NCI-H1694 (cell line): ENCODE measurements at places on chromosomes 5 and 9.

DNA sequence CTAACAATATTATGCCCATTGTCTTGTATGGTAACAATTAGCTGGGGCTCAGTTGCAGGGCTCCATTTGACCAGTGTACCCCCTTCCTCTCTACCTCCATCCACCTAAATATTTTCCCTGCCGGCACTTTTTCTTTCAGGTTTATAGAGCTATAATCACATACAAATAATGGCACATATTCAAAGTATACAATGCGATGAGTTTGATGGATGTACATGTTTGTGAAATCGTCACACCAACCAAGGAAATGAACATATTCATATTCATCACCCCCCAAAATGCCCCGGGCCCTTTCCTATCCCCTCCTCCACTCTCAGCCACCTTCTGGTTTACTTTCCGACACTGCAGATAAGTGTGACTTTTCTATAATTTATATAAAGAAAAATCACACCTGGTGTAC, 351.5 kb downstream of the GADD45G start:
- DNase-seq = no peak

- no peak for DNase-seq
Observed at GRCh38 chr5:164809821-164810220, 1304.4 kb downstream of the MAT2B start.

GRCh38 chr5:148312153-148312552, at the start of gene SPINK7:
Gene SPINK7 (plus strand): TSS chr5:148312423. CDS start chr5:148312484, 61 bp downstream.
- DNase-seq = no peak

GRCh38 chr9:76038431-76038830, 148.0 kb downstream of the PCSK5 start:
- DNase-seq = no peak

DNA sequence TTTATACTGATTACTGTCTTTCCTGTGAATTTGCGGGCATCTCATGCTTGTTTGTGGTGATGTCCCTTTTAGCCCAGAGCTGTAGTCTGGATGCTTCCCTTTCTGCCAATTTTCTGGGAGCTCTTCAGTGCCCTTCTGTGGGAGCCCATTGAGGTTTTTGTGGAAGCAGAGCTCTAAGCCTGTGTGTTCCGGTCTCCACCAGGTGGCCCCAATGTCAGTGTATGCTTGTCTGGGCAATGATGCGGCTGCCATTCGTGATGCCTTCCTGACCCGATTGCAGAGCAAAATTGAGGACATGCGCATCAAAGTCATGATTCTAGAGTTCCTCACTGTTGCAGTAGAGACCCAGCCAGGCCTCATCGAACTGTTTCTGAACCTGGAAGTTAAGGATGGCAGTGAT, 35.1 kb downstream of the SH3GLB2 start:
- DNase-seq = no peak

DNA sequence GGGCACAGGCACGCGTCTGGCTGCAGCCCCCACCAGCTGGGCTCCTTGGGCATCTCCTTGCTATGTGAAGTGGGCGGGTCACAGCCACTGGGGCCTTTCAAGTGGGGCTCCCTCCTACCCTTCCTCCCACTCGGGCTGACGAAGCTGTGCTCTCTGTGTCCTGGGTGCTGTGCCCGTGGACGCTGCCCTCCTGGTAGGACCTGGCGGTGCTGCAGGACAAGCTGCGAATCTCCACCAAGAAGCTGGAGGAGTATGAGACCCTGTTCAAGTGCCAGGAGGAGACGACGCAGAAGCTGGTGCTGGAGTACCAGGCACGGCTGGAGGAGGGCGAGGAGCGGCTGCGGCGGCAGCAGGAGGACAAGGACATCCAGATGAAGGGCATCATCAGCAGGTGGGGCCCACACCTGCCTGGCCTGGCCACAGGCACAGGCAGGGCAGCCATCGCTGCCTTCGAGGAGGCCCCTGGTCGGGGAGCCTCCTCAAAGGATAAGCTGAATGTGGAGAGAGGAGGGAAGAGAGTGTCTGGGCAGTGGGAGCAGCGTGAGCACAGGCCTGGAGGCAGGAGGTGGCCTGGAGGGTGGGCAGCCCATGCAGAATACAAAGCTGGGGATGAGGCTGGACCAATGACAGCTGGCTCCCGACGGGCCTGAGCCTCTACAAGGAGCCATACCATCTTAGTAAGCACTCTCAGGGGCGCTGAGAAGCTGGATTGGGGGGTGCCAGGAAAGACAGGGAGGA, 124.7 kb downstream of the DAB2IP start:
- no peak for DNase-seq

DNA sequence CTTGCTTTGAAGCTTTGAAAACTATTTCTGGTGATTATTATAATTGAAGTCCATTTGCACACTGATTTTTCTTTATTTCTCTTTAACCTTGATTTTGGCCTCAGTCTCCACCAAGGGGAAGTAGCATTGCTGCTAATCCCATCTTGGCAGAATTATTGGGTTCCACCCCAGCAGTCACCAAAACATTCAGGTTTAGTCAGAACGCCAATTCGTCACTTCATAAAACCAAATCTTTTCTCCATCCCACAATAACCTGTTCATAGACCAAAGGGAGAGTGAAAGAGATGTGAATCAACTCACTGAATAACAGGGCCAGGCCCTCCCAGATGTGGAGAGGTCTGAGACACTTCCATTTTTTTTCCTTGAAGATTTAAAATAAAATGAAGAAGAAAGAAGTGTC, 95.1 kb upstream of the VCAN start:
- DNase-seq = no peak

GRCh38 chr9:34517185-34517584, 5.6 kb downstream of the ENHO start:
- no peak for DNase-seq

- DNase-seq = peak; percentile 6
Observed at GRCh38 chr5:8340739-8341344, 471.9 kb downstream of the MTRR start.

- DNase-seq = no peak
Observed at GRCh38 chr5:58466939-58467338, 7.1 kb upstream of the PLK2 start.

DNA sequence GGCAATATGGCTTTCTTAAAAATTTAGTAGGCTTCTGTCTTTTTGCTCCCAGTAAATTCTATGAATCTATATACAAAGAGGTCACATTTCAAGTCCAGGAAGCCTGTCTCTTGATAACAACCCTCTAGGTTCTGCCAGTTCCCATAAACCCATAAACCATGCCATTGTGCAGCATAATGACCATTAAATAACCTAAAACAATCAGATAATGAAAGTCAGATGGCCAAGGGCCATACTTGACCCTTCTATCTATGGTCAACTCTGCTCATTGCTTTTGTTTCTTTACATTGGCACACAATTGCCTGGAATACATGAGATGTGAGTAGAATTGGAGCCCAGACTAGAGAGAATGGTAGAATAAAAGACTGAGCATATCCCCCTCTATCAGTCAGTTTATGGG, 305.4 kb upstream of the KIF2A start:
- no peak for DNase-seq

DNA sequence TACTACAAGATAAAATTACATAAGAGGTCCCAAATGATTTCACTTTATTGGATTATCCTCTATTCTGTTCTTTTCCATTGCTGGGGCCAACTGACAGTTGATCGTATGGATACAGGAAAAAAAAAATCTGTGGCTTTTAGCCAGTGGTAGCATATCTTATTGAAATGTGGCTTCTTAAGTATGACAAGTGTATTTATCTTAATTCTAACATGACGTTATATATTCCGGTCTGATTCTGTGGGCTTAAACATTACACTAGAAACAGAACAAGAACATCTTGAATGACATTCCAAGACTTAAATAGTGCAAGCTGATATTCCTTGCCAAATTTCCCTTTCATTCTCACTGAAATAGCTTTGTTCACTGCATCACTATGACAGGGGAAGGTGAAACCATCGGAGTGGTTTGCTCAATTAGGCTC, 117.9 kb downstream of the INSYN2B start:
- no peak for DNase-seq

DNA sequence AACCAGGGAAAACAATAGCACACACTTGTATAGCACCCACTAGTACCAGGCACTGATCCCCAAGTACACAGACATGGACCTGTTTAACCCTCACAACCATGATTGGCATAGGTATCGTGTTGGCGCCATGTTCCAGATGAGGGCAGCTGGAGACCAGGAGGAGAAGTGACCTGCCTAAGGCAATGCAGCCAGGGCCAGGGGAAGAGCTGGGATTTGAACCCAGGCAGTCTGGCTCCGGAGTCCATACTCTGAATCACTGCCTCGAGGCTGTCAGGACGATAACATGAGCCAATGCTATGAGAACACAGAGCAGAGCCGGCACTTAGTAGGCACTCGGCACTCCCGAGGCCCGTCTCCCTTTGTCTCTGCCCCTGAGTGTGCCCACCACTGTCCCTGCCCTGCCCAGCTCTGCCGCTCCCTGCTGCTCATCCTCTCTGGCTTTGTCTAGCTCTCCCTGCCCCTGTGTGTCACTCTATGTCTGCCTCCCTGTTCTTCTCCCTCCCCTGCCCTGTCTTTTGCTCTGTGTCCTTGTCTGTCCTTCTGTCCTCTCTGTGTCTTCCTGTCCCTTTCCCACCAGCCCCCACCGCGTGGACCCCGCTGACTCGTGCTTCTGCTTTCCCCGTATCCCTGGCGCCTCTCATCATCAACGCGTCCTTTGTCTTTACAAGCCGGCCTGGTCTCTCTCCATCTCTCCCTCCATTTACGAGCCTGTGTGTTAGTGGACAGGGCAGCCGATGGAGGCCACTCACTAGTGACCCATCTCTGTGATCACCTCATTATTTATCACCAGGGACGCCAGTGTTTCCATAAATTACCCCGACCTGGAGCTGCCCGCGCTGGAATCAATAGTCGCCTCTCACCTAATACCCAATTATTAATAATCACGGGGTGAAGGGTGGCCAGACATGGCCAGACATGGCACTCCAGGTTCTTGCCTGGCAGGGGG, 99.4 kb upstream of the MVB12B start:
- no peak for DNase-seq
